ENCODE measurements at places on chromosomes 1 and 21. TPM values are rescaled to one million over a fixed set of nuclear protein-coding genes. Genes with fewer than 3 reads are reported as not detected.

Gene EFNA3
- total RNA-seq: 1.4 TPM

Gene PDE4B
- total RNA-seq: 36.2 TPM

Gene MX1
- total RNA-seq: 1.6 TPM

Gene HSPA6
- total RNA-seq: not detected

GRCh38 chr1:93613898-93614297 is 67.7 kb downstream of the BCAR3 start:
- peak overlapping the region; percentile 64 for H3K4me3 ChIP-seq
- peaks cover 88% of the 10 kb centered on the region for H3K4me1 ChIP-seq
- peaks cover 10% of the 10 kb centered on the region for H3K36me3 ChIP-seq
- H3K27me3 ChIP-seq: no peaks in the 10 kb centered on the region
- peak overlapping the region; percentile 99 for H3K27ac ChIP-seq

DNA sequence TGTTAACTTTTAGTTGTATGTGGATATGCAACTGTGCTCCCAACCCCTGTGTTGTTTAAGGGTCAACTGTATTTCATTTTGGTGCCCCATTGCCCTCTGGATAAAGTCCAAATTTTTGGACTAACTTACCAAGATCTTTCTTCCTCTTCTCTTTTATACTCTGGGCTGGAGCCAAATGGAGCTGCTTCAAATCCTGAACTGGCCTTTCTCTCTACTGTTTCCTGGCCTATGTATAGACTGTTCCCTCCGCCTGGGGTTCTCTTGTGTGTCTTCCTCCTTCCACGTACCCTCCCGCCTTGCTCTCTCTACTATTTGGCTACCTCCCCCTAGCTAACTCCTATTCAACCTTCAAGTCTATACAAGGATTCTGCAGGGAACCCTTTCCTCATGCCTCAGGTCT is 8.4 kb upstream of the CDC14A start:
- no peaks in the 10 kb centered on the region for H3K4me1 ChIP-seq
- DNase-seq: no peak
- H3K4me3 ChIP-seq: no peak overlapping the region
- H3K27ac ChIP-seq: no peak overlapping the region
- H3K36me3 ChIP-seq: no peaks in the 10 kb centered on the region
- H3K27me3 ChIP-seq: no peaks in the 10 kb centered on the region

DNA sequence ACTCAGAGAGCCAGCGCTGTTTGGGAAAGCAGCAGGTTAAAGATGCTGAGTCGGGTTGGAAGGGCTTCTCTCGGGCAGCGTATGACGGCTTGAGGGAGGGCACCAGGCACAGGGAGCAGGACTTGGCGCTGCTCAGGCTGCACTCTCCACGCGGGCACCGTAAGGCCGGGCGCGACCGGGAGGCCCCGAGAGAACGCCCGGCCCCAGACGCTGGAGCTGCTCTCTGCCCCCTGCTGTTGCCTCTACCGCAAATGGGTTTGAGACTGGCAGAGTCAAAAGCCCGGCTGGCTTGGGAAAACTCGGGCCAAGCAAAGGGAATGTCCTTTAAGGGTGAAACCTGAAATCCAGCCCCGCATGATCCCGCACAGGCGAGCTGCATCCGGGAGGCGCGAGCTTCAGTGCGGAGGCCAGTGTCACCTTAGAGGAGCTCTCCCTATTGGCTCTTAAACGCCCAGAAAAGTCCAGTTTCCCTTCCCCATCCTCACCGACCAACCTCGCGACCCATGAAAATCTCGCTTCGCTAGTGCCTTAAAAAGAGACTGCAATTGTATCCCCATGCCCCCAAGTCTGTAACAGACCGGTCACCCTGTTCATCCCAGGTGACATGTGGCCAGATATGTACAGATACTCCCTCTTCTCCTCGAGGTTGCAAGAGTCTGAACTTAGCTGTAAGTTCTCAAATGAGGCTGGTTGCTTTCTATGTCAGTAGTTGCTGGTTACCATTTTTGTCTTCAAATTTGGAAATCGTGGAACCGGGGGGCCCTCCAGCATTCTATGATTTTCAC is 1.1 kb downstream of the PRRX1 start:
- peak overlapping the region; percentile 97 for H3K27ac ChIP-seq
- H3K36me3 ChIP-seq: no peaks in the 10 kb centered on the region
- H3K27me3 ChIP-seq: no peaks in the 10 kb centered on the region
- peaks cover 20% of the 10 kb centered on the region for H3K4me1 ChIP-seq
- peak; percentile 80 for DNase-seq
- H3K4me3 ChIP-seq: peak overlapping the region; percentile 96

DNA sequence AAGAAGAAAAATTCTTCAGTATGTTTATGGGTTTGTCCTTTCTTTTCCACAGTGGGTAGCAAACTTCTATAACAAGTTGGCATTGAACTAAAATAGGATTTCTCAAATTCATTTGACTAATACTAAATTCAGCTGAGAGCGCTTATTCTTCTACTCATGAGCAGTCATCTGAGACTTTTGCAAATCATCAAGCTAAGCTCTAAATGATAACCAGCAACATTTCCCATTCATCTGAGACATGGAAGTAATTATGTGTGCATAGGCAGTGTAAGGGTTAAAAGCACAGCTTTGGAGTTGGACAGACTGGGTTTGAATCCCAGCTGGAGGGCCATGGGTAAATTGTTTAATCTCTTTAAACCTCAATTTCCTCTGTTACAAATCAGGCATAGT is 18.3 kb upstream of the CNR2 start:
- H3K27ac ChIP-seq: peak overlapping the region; percentile 90
- no peaks in the 10 kb centered on the region for H3K27me3 ChIP-seq
- H3K36me3 ChIP-seq: no peaks in the 10 kb centered on the region
- DNase-seq: no peak
- peaks cover 21% of the 10 kb centered on the region for H3K4me1 ChIP-seq

- no peaks in the 10 kb centered on the region for H3K4me1 ChIP-seq
- peaks cover 19% of the 10 kb centered on the region for H3K36me3 ChIP-seq
- no peak overlapping the region for H3K4me3 ChIP-seq
- no peak overlapping the region for H3K27ac ChIP-seq
Measured at GRCh38 chr1:170044187-170044586, 30.3 kb downstream of the KIFAP3 start.

- no peak for DNase-seq
- peaks cover 6% of the 10 kb centered on the region for H3K27me3 ChIP-seq
- no peak overlapping the region for H3K4me3 ChIP-seq
- H3K27ac ChIP-seq: no peak overlapping the region
- H3K4me1 ChIP-seq: no peaks in the 10 kb centered on the region
Measured at GRCh38 chr1:181425566-181425965, 57.8 kb upstream of the CACNA1E start.

DNA sequence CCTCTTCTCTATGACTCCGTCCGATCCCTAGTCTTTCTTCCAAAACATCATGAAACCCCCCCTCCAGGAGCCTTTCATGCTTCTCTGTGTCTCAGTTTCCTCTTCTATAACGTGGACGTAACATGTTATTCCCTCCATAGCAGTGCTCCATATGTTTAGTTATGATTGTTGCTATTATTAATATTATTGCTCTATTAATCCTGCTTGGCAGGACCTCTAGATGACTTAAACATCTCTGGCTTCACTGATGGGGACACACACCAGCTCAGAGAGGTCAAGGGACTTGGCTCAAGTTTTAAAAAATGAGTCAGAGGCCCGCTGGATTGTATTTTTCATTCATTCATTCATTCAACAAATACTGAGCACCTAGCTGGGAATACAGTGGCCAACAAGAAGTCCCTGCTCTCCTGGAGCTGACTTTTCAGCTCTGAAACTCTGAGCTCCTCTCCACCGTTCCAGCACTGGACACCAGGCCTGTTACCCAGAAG is 404 bp upstream of the CPLANE2 start:
- DNase-seq: peak; percentile 64
- H3K27ac ChIP-seq: peak overlapping the region; percentile 71
- no peaks in the 10 kb centered on the region for H3K36me3 ChIP-seq

DNA sequence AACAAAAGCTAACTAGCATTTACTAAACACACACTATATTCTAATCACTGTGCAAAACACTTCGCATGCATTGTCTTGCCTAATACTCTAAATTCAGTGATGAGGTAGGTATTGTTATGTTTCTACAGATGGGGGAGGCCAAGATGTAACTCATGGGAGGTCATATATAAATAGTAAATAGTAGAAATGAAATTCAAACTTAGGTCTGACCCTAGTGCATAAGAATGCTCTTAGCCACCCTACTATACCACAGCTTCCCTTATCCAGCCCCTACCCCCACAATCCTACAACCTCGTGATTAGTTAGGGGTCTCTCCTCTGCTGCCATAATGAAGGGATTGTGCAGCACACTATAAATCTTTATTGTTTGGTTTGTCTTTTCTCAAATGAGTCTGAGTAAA is 3.3 kb downstream of the PFDN2 start:
- DNase-seq: no peak
- peaks cover 42% of the 10 kb centered on the region for H3K4me1 ChIP-seq
- H3K27ac ChIP-seq: peak overlapping the region; percentile 64
- no peak overlapping the region for H3K4me3 ChIP-seq

DNA sequence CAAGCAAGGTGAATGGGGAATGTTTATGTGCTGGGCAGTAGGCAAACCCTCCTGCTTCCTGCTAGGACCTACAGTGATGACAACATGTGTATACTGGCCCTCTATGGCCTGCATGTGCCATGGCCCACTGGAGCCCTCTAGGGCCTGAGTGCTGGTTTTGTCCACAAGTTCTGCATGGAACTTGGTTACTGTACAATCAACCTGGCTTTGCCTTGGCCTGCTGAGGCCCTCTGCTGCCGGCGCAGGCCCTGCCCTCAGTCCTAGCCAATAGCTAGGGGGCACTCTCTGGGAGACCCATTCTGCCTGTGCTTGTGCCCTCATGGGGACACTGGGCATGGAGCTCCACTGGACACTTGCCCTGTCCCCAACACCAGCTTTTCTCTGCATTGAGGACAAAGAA is 138.6 kb upstream of the NGF start:
- no peak overlapping the region for H3K4me3 ChIP-seq
- peak; percentile 32 for DNase-seq
- H3K4me1 ChIP-seq: no peaks in the 10 kb centered on the region
- H3K36me3 ChIP-seq: no peaks in the 10 kb centered on the region
- H3K27ac ChIP-seq: no peak overlapping the region
- H3K27me3 ChIP-seq: no peaks in the 10 kb centered on the region

DNA sequence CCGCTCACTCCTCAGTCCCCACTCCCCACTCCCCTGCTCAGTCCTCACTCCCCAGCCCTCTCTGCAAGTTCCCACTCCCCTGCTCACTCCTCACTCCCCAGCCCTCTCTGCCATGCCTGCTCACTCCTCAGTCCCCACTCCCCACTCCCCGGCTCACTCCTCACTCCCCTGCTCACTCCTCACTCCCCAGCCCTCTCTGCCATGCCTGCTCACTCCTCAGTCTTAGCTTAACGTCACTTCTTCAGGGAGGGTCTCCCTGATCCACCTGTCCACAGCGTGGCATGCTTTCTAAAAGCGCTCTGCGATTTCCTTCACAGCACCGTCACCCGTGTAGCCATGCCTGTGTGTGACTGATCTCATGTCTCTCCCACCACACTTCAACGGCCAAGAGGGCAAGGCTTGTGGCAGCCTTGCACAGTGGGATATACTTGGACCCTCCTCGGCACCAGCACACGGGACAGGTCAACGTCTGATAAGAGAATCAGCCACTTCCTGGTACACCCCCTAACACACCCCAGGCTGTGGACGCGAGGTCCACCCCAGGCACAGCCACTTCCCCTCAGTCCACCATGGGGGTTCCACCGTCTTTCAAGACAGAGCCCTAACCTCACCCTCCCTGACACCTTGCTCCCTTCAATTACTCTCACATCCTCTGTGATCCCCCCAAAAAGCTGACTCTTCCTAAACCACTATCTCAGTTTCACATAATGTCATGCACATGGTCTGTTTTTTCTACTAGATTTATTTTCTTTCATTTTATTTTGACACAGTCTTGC is 14.0 kb downstream of the PRDM15 start:
- no peak for DNase-seq
- H3K27me3 ChIP-seq: no peaks in the 10 kb centered on the region
- peaks cover 18% of the 10 kb centered on the region for H3K4me1 ChIP-seq
- H3K27ac ChIP-seq: no peak overlapping the region
- no peaks in the 10 kb centered on the region for H3K36me3 ChIP-seq
- no peak overlapping the region for H3K4me3 ChIP-seq
